Suppressor macrophage treated with lipopolysaccharide for 4 hours (primary cell): ENCODE measurements at places on chromosomes 13 and 19.

- DNase-seq, result no peak
Observed at GRCh38 chr13:61413572-61414535, 1.8 kb downstream of the PCDH20 start.

- DNase-seq, result no peak
Observed at GRCh38 chr19:38298821-38299680, 5.0 kb upstream of the C19orf33 start.

- peak; percentile 37 for DNase-seq
Observed at GRCh38 chr19:47109177-47109540, 4.4 kb downstream of the ZC3H4 start.

DNA sequence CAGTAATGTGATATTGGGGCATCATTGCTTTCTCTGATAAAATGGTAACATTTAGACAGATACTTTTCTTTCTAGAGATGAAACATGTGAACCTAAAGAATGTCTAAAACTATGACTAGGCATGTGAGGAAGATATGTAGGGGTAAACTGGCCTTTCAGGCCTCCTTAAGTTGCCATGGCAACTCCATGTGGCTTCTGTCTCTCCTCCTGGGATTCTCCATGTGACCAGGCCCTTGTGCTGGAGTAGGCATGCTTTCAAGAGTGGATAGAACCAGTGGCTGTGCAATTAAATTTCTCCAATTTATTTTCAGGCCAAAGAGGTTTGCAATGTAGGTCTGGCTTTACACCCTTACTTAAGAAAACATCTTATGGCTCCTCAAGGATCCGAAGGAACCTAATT lies 130.8 kb downstream of the OLFM4 start:
- DNase-seq, result no peak

DNA sequence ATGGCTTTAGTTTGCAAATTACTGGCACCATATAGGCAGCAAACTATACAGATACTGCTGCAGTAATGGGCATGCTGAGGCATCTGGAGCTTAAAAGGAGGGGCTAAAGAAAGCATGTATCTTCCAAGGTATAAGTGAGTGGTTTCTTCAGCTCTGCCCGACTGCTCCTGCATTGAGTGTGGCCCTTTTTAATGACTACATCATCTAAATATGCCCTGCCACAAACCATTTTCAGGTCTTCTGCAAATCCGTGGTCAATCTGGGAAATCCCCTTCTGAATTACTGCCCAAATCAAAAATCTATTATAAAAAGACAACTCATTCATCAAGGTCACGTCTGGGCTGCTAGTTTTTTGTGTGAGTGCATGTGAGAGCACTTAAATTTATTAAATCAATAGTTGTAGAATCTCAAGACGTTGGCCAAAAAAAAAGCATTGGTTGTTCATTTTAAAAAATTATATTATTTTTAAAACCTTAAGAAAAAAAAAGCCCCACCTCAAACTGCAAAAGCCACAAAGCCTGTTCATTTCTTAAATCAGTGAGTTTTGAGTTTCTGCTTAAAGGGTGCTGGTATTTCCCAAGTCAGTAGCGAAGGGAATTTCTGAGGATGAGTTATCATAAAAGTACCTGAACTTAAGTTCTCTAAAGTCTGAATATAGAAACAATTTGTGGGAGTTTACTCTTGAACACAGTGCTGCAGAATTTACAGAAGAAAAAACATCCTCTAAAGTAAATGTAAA lies 16.3 kb downstream of the LCP1 start:
- DNase-seq, result peak; percentile 58

GRCh38 chr19:45863840-45864628 lies at the start of gene FOXA3:
TSS of gene FOXA3 (plus strand) at chr19:45864326. CDS start at chr19:45864457, 131 bp downstream.
- peak; percentile 60 for DNase-seq

- no peak for DNase-seq
Observed at GRCh38 chr13:107563099-107563925, 652.0 kb downstream of the LIG4 start.

DNA sequence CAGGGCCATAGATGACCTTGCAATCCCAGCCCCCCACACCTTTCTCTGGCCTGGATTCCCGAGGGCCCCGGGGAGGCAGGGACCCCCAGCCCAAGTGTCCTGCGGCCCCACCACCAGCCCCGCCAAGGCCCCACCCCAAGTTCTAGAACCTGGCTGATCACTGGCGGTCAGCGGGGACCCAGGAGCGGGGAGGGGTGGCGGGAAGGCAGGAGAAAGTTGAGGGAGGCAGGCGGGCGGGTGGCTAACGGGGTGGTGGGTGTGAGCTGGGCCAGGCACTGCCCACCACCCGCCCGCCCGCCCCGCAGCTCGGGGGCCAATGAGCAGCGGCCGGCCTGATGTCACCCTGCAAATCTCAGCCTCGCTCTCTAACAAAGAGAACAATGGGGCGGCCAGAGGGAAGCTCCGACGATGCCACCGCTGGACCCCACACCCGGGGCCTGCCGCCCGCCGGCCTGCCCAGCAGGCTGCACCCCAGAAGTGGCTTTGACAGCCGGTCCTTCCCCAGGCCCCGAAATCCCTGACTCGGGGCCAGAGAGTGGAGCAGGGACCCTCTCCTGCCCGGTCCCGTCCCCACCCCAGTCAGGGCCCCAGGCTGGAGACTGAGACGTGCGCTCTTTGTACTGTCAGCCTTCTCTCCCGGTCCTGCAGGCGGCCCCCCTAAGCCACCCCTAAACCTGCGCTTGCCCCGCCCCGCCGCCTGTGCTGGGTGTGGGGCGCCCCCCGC lies 1.6 kb downstream of the MEX3D start:
- no peak for DNase-seq

DNA sequence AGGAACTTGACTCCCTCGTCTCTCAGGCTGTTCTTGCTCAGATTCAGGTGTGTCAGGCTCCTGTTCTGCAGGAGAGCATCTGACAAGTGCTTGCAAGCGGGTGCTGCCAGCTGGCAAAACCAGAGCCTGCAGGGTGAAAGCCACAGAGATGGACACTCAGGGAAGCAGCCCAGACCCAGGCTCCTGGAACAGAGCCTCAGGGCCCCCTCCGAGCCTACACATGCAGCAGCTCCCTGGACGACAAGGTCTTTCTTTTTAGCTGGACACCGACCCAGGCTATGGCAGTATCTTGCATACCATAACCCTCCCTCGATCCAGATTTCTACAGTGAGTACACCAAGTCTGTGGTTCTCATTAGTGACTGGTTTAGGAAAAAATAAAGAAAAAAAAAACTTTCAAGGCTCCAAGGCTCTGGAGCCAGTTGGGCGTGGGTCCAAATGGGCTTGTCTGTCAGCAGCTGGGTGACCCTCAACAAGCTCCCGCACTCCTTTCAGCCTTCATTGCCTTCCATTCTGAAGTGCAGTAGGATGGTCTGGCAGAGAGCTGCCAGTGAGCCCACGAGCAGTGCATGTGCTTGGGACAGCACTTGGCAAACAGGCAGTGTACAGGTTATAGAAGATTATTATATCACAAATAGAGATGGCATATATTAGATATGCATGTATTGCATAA lies 29.9 kb downstream of the NLRP13 start:
- no peak for DNase-seq

GRCh38 chr19:18718015-18718526 lies 34.6 kb downstream of the CRTC1 start:
- DNase-seq, result peak; percentile 2

DNA sequence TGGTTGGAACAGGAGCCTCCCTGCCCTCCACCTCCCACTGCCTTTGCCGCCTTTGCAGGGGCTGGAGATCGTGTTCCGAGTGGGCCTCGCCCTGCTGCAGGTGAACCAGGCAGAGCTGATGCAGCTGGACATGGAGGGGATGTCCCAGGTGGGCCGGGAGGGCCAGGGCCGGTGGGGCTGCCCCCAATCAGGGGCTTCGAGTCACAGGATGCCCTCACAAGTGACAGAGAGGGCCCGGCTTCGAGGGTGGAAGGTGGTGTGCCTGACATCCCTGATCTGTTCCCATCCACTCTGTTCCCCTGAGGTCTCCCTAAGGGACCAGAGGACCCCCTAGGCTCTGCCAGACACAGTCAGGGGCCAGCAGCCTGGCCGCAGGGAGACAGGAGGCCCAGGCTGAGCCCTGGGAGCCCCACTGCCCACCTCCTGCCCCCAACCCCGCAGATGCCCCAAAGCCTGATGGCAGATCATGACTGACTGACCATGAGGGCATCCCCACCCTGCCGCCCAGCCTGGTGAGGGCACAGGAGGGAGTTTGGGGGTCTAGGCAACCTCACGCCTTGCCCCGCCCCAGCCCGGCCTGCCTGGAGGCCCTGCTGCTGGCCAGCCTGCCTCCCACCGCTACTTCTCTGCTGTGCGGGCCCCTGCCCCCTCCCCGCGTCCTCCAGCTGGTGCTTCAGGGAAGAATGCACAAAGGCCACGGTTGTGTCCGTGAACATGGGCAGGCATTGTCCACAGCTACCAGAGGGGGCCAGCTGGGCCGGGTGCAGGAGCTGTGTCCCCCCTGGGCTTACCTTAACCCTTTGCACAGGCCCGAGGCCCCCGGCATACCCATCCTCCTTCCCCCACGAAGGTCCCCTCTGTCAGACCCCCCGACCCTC lies 21.8 kb downstream of the EVI5L start:
- DNase-seq, result no peak

- DNase-seq, result no peak
Observed at GRCh38 chr13:23799945-23800344, 89.3 kb downstream of the MIPEP start.

DNA sequence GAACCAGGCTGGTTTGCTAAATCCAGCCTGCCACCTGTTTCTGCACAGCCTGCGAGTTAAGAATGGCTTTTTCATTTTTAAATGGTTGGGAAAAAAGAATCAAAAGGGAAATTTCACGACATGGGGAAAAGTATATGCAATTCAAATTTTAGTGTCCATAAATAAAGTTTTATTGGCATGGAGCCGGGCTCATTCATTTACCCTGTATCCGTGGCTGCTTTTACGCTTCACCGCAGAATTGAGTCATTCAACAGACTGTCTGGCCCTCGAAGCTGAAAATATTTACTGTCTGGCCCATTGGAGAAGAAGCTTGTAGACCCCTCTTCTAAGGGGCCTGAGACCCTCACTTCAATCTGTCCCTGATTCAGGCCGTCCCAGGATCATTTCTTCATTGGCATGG lies 26.1 kb downstream of the IER2 start:
- DNase-seq, result no peak

DNA sequence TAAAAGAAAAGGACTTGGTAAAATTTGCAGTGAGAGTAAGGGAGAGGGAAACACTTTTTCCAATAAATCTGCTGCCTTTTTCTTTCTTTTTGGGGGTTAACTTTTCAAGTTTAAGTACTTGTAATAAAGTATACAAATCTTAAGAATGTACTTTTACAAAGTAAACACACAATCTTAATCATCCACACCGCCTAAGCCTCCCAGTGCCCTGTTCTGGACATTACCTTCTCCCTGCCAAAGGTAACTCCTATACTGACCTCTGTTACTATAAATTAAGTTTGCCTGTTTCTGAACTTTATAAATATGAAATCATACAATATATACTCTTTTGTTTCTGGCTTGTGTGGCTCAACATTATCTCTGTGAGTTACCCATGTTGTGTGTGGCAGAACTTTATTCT lies 137.9 kb downstream of the RGCC start:
- DNase-seq, result no peak

DNA sequence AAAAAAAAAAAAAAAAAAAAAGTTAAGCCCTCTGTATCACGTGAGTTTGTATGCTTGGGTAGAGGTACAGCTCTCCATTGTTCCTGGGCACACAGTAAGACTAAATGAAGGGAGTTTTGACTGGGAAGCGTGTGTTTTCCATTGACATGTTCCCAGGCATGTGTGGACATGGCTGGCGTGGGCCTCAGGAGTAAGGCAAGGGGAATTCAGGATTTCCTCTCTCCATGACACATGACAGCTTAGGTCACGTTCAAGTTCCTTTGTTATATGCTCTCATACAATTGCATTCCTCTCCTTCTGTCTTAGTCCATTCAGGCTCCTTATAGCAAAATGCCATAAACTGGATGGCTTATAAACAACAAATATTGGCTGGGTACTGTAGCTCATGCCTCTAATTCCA lies 17.1 kb upstream of the MAP3K10 start:
- DNase-seq, result no peak

- DNase-seq, result no peak
Observed at GRCh38 chr19:38207543-38207942, 16.5 kb downstream of the DPF1 start.

DNA sequence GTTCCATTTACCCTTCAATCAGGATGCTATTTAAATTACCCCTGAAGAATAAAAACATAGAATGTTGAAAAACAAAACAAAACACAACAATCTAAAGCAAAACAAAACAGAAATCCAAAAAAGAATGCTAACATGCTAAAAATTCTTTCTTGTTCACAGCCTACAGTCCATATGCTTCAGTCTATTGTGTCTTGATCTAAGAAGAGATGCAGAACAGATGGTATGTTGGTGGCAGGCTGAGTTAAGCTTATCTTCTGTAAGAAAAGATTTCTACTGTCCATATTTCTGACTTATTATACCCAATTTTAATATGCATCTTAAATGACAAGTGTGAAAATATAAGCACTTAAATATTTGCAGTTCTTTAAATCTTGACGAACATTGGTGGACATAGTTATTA lies 356.1 kb upstream of the SLITRK1 start:
- no peak for DNase-seq

GRCh38 chr19:54073829-54074228 lies 7.3 kb downstream of the TARM1 start:
- no peak for DNase-seq

DNA sequence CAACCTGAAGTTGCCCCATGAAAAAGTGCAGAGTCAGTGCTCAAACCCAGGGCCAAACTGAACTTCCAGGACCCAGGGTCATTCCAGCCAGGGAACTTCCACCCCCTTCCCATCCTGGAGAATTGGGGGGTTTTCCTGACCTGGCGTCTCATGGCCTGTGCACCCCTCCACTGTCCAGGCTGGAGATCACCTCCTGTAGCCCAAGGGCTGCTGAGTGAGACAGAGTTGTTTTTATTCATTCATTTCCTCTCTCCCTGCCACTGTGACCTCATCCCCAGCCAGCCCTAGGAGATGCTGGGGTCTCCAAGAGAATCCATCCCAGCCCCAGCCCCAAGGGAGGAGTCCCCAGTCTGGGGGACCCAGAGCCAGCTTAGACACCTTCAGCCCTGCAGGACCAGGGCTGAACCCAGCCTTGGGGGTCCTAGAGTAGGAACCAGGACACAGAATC lies 4.2 kb downstream of the FCHO1 start:
- no peak for DNase-seq

DNA sequence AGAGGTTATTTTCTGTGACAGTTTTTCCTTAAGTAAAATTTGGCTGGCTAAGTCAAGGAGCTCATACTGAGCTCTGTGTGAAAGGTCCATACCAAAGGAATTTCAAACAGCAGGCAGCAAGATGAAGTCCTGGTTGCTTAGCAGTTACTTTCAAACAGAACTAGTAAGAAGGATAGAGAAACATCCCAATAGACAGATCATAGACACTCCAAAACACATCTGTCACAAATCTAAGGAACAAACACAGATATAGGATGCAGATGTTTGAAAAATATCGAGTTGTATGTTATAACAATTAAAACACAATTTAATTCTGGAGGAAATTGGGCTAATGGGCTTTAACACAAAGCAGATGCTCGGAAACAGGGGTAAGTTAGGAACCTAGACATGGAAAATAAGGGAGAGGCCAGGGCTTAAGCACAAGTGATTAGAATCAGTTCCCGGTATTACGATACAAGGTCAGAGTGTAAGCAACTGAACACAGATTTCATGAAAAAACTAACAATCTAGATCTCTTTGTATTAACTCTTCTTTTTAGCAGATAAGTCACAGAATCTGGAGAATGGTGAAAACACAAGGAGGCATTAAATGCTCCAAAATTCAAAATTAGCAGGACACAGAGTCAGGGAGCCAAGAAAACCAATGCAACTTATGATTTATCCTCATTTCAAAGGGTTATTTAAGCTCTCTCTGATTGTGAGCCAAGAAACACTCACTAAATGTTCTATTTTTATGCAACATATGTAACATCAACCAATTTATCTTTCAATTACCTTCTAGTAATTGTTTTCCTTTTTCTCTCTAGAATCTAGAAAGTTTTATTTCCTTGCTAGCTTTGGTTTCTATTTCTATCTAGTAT lies 1992.9 kb upstream of the PCDH20 start:
- no peak for DNase-seq
